ENCODE measurements at places on chromosomes 1 and 21. TPM values are rescaled to one million over a fixed set of nuclear protein-coding genes. Genes with fewer than 3 reads are reported as not detected.

The TMEM53 gene
- total RNA-seq, result 2.2 TPM

The CELA3B gene
- not detected for total RNA-seq

The PTGS2 gene
- total RNA-seq, result 3.4 TPM

The SPRR4 gene
- total RNA-seq, result not detected

The PFKL gene
- 240 TPM for total RNA-seq

The WNT9A gene
- total RNA-seq, result 1.3 TPM

The RNU11 gene
- not detected for total RNA-seq

The KRTAP21-3 gene
- not detected for total RNA-seq

The CHRM3 gene
- total RNA-seq, result under 0.01 TPM

The SYT6 gene
- not detected for total RNA-seq

The PDPN gene
- 0.38 TPM for total RNA-seq

The ID3 gene
- 267 TPM for total RNA-seq

The INKA2 gene
- total RNA-seq, result 6.3 TPM

The DNAJC6 gene
- total RNA-seq, result 2.4 TPM

The IFI44L gene
- total RNA-seq, result 1.2 TPM

The KIF14 gene
- total RNA-seq, result 9.0 TPM

The VHLL gene
- total RNA-seq, result 0.09 TPM

The FCRL5 gene
- not detected for total RNA-seq

The RIMKLA gene
- total RNA-seq, result under 0.01 TPM

The CDK18 gene
- 0.94 TPM for total RNA-seq

The CALML6 gene
- not detected for total RNA-seq

The SLC25A24 gene
- 39.7 TPM for total RNA-seq

The NES gene
- 127 TPM for total RNA-seq

The SNIP1 gene
- 14.4 TPM for total RNA-seq

The TRIM58 gene
- under 0.01 TPM for total RNA-seq

The KCNA3 gene
- total RNA-seq, result not detected

The LAPTM5 gene
- 11.5 TPM for total RNA-seq

The C8A gene
- not detected for total RNA-seq

The CLIC6 gene
- not detected for total RNA-seq

The TP73 gene
- not detected for total RNA-seq

The SLAMF7 gene
- not detected for total RNA-seq

The DPYD gene
- total RNA-seq, result 52.9 TPM

The HAPLN2 gene
- total RNA-seq, result not detected

The OR2L5 gene
- total RNA-seq, result not detected

The UTS2 gene
- total RNA-seq, result not detected

The SH2D1B gene
- total RNA-seq, result not detected

The DMRTA2 gene
- total RNA-seq, result not detected

The PPM1J gene
- total RNA-seq, result 0.85 TPM

The IQCC gene
- total RNA-seq, result 1.3 TPM

The RGSL1 gene
- not detected for total RNA-seq

The AGMAT gene
- total RNA-seq, result 0.27 TPM

The STYXL2 gene
- not detected for total RNA-seq

The CGN gene
- total RNA-seq, result 0.45 TPM

The WNT3A gene
- total RNA-seq, result not detected

The HSPB7 gene
- 0.38 TPM for total RNA-seq

The SLAMF9 gene
- total RNA-seq, result not detected

The SPAG17 gene
- not detected for total RNA-seq

The KIRREL1 gene
- 49.6 TPM for total RNA-seq

The LCE4A gene
- not detected for total RNA-seq

The PRRX1 gene
- 3.6 TPM for total RNA-seq

The ADCY10 gene
- total RNA-seq, result under 0.01 TPM

Measured in endothelial cell of coronary artery (primary cell).